ENCODE measurements at places on chromosomes 16 and 17. TPM values are rescaled to one million over a fixed set of nuclear protein-coding genes. Genes with fewer than 3 reads are reported as not detected.

DNA sequence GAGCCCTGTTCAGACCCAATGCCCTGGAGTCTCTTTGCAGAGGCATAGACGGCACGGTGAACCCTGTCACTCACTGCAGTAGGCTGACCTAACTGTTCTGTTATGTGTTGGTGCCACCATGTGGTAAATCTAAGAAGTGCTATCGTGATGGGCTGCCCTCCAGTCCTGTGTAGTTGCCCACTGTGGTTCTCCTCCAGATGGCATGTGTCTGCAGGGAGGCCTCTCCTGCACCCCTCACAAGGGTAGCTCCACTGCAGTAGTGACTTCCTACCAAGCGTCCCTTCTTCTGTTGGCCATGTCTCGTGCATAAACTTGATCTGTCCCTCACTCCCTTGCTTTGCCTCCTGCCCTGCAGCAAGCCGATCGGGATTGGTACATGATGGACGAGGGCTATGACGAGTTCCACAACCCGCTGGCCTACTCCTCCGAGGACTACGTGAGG is 5.8 kb downstream of the DHX38 start:
- DNase-seq = no peak

Gene SRL
- total RNA-seq = 0.45 TPM

DNA sequence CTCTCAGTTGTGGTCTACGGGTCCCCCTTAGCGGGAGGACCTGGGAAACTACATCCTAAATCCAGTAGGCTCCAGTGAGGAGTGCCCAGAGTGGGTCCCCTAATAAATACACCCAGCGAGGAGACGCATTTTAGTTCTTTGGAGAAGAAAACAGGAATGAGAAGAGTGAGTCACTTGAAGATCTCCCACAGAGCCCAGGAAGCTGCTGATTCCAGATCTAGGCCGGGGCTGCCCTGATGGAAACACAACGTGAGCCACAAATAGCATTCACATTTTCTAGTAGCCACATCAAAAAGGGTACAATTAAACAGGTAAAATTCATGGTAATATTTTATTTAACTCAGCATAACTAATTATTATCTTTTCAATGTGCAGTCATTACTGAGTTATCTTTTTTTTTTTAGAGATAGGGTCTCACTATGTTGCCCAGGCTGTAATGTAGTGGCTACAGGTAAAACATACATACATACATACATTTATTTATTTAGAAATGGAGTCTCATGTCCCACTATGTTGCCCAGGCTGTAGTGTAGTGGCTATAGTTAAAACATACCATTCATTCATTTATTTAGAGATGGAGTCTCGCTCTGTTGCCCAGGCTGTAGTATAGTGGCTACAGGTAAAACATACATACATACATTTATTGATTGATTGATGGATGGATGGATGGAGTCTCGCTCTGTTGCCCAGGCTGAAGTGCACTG is 21.5 kb downstream of the FBXO31 start:
- DNase-seq = no peak

DNA sequence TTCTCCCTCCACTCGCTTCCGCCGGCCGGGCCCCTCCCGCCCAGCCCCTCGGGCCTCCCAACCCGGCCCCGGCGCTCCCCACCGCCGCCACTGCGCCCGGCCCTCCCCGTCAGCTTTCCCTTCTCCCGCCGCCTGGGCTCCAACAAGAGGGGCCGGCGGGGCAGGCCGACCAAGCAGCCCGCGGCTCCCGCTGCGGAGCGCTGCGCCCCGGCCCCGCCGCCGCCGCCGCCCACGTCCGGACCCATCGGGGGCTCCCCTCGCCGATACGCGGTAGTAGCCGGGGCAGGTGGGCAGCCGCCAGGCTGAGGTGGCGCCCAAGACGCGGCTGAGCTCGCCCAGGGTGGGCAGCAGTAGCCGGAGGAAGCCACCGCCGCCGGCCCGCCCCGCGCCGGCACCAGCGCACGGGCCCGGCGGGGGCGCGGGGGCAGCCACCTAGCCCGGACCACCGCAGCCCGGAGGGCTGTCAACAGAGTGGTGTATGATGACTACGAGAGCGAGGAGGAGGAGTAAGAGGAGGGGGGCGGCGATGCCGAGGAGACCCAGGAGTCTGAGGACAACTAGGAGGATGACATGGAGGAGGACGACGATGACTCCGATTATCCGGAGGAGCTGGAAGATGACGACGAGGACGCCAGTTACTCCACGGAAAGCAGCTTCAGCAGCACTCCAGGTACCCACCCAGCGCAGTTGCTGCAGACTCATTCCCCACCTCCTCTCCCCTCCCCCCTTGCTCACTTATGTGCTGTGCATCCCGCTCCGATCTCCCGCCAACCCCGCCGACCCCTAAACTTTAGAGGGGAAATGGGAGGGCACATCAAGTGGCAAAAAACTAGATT is 498 bp downstream of the LRRC37B start:
- peak; percentile 89 for DNase-seq

Gene LGALS9C
- total RNA-seq = not detected

DNA sequence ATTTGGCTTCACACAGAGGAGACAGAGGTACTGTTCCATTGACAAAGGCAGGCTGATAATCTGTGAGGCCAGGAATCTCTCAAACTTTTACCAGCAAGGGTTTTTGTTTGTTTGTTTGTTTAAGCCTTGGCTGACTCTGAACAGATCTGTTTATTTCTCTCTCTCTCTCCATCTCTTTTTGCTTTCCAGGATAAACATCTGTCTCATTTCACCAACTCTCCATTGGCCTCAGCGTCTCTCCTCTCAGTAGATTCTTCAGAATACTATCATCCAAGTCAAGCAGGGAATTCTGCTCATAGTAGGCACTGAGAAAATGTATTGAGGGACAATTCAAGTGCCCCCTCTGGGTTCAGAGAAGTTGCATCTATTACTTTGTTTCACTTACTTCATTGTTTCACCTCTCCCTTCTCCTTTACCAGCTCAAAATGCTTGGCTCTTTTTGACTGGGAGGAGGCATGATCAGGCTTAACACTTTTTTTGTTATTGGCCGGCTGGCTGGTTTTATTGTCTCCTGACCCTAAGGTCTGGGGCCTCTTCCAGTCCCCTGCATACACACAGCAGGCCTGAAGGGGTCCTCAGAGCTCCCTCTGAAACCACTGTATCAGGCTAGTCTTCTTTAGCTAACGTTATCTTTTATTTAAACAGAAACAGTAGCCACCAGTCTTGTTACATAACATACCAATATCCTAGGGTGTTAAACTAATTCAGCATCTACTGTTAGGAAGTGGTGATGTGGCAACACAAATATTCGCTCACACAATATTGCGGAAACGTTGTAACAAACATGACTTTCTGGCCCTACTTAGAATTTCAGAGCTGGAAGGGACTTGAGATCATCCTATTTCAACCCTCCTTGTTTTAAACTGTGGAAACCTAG is 2.0 kb upstream of the YPEL2 start:
- no peak for DNase-seq

DNA sequence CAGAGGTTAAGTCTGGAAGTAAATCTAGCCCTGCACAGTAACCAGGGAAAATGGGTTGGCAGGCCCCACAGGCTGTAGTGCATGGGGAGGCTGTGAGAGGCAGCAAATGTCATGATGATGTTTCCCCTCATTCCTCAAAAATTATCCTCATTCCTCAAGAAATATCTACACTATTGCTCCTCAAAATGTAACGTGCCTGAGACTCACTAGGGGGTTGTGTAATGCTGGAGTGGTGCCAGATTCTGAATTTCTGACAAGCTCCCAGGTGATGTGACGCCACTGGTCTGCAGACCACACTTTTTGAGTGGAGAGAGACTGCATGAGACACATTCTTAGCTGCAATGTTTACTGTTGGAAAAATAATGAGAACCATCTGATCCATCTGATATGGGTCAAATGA is 1.2 kb upstream of the MPP3 start:
- DNase-seq = no peak

- no peak for DNase-seq
Observed at GRCh38 chr16:3032624-3033023, 4.1 kb downstream of the BICDL2 start.

DNA sequence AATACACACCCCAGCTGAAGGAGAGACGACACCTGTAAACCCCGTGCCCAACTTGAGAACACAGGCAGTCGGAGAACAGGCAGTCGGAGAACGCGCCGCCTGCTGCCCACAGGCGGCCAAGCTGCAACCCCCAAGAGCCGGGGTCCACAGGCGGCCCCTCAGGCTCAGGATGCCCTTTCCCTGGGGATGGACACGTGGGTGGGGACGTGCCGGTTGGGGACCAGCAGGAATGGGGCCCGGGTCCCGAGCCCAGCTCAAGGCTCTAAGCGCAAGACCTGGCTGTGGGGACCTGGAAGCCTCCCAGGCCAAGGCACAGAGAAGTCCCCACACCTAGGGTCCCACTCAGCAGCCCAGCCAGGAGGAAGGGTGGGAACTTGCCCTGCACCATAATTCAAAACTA is 79.5 kb upstream of the GNG13 start:
- DNase-seq = no peak

GRCh38 chr16:48491517-48491916 is 106.3 kb upstream of the SIAH1 start:
- no peak for DNase-seq

All from mesenteric fat pad (tissue), 1 donor.